H4 (cell line): ENCODE measurements at places on chromosomes 5 and 9. TPM values are rescaled to one million over a fixed set of nuclear protein-coding genes. Genes with fewer than 3 reads are reported as not detected.

DNA sequence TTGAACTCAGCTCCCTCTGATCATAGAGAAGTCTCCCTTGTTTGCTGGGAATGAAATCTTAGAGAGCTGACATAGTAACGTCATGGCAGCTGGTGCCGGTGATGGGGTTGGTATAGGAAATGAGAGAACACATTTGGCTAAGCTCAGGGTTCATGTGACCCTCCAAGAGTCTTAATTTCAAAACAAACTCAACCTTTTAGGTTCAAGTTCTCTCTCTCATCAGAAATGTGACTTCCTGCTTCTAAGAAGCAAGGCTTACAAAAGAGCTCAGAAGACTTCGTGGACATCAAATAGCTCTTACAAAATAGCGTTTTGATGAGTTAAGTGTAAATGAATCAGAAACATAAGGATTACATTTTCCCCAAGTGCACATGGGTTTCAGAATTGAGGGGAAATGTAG, 97.3 kb downstream of the PAPPA start:
- no peak for DNase-seq

- no peak for DNase-seq
Observed at GRCh38 chr5:134945041-134945440, 22.7 kb upstream of the CATSPER3 start.

- no peak for DNase-seq
Observed at GRCh38 chr5:139415221-139415861, 11.5 kb upstream of the SPATA24 start.

- DNase-seq = no peak
Observed at GRCh38 chr9:135106551-135107270, 19.2 kb downstream of the OLFM1 start.

CCL21 gene
- total RNA-seq = not detected in 2 replicates

DNA sequence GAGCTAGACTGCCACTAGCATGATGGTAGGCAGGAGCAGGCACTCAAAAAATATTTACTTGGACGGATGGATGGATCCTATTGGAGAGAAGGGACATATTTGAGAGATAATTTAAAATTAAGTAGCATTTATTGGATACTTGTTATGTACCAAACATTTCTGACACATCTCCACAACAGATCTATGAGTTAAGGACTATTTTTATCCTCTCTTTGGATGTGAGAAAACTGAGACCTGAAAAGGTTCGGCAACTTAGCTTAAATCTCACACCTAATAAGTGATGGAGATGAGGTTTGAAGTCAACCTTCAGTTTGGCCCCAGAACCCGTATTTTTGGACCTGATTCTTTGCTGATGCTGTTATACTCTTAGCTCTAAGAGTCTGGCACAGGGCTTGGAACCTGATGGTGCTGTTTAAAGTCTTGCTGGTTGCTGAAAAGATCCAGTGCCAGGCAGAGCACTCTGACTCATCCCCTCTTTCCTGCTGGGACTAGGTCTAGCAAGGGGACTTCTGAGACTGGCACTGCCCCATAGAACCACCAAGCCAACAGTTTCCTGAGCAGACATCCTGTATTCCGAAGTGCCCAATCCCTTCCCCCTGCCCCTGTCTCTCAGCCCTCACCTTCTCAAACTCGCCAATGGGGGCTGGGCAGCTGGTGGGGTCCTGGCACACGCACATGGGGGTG, 15.6 kb downstream of the SPARC start:
- no peak for DNase-seq

IL13 gene
- total RNA-seq = not detected in 2 replicates

GARIN3 gene
- total RNA-seq = not detected in 2 replicates

DNA sequence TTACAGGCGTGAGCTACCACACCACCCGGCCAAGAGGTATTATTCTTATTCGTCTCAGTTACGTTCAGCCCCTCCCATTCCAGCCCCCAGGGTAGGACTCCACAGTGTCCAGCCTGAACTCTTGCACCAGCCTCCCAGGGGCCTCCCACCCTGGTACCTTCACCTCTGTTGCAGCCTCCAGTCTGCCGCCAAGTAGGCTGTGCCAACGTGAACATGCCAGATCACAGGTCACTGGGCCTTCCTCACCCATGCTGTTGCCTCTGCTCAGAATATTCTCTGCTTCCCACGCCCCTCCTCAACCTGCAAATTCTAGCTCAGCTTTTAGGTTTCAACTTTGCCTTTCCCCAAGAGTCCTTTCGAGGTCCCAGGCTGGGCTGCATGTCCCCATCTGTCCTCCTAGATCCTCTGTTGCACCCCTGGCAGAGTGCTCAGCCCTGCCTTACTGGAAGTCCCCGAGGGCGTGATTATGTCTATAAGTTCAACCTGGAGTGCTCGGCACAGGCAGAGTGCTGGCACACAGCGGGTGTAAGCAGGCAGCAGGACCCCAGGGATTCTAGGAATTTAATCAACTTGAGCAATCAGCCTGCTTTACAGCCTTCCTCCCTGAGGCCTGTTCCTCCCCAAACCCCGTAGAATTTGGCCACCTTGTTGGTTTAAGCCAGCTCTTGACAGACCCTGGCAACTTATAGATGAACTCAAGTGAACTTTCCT, 13.1 kb upstream of the STXBP1 start:
- DNase-seq = no peak

ELAVL2 gene
- 6.2 and 35.2 TPM in 2 replicates for total RNA-seq

OLFML2A gene
- 2.8 and 5.5 TPM in 2 replicates for total RNA-seq

- DNase-seq = no peak
Observed at GRCh38 chr9:72681283-72681630, 159.8 kb downstream of the TMC1 start.

SPATA31C1 gene
- total RNA-seq = not detected in 2 replicates
